ENCODE measurements at places on chromosomes 12 and 14. TPM values are rescaled to one million over a fixed set of nuclear protein-coding genes. Genes with fewer than 3 reads are reported as not detected.

- DNase-seq: no peak
Observed at GRCh38 chr14:89424241-89424640, 7.2 kb upstream of the FOXN3 start.

GRCh38 chr12:75489613-75490210 lies 9.2 kb downstream of the GLIPR1 start:
- no peak for DNase-seq

DNA sequence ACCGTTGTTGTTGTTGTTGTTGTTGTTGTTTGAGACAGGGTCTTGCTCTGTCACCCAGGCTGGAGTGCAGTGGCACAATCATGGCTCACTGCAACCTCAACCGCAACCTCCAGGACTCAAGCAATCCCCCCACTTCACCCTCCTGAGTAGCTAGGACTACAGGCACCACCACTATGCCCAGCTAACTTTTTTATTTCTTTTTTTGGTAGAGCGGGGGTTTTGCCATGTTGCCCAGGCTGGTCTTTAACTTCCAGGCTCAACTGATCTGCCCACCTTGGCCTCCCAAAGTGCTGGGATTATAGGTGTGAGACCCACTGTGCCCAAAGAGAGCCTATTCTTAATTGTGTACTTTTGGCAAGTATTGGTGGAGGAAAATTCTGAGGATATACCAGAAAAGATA lies 25.7 kb downstream of the MOK start:
- DNase-seq: no peak

GRCh38 chr14:33848706-33849454 lies 102.0 kb downstream of the EGLN3 start:
- peak; percentile 78 for DNase-seq

- no peak for DNase-seq
Observed at GRCh38 chr14:104724981-104725771, 1.1 kb downstream of the ADSS1 start.

GRCh38 chr12:33531261-33531660 lies 91.6 kb upstream of the SYT10 start:
- DNase-seq: no peak

GRCh38 chr12:30598889-30599288 lies 96.8 kb downstream of the IPO8 start:
- DNase-seq: no peak

CLEC7A gene
- 6.8 TPM for total RNA-seq

FAM186B gene
- 0.27 TPM for total RNA-seq

- DNase-seq: no peak
Observed at GRCh38 chr14:99819514-99819913, 26.3 kb downstream of the EML1 start.

GUCY2C gene
- total RNA-seq: 52.2 TPM

DNA sequence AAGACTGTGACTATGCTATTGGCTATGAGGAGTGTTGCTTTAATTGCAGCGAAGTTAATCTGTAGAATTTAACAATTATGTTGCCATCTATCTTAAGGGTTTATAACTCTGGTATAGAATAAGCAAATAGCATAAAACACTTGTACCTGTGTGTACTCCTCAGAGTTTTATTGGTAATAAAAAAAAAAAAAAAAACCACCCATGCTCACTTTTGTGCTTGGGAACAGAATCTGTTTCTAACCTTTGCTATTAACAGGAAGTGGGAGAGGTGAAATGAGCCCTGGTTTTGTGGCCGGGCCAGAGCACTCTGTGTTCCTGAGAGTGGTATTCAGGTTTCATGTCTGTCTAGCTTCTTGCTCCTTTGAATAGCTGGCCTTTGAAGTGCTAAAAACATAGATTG lies 53.1 kb downstream of the PDE3A start:
- DNase-seq: peak; percentile 59

DNA sequence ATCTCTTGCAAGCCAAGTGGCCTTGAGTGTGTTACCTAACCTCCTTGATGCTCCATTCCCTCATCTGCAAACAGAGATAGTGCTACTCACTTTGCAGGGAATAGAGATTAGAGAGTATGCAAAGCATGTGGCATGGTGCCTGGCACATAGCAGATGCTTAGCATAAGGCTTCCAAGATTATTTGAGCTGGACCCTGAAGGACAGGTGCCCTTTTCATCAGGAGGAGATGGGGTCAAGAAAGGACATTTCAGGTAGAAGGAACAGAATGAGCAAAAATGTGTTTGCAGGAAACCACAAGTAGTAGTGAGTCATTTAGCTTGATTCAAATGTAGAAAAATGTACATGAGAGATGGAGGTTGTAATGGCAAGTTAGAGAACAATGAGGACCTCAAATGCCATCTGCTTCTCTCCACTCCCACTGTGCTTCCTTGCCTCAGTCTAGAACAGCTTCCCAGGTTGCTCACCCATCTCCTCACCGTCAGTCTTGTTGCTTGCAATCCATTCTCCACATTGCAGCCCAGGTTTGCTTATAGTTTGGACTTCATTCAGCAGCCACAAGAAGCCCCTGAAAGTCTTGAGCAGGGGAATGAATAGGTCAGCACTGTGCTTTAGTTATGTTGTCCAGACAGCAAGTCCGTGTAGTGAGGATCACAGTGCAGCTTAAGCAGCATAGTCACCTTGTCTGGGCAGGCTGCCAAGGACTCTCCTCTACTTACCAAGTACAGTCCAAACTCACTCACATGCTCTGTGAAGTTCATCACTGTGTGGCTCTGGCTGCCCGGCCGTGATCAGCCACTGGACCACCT lies 536.3 kb upstream of the CCDC196 start:
- peak; percentile 26 for DNase-seq

ZNF10 gene
- total RNA-seq: 2.7 TPM

DNA sequence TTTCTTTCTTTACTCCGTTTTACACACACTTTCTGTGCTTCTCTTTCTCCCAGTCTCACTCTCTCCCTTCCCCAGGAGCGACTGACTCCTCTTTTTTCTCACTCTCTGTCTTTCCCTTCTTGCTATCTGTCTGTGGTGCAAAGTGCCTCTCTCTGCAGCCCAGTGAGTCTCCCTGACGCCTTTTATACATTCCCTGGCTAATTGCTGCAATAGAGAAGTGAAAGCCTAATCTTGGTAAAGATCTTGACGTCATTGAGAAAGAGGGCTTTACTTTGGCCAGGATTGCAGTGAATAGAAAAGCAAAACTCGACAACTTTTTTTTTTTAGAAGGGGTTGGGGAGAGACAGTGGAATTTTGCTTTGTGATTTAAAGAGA lies 706 bp upstream of the DIO2 start:
- no peak for DNase-seq

GRCh38 chr12:11730299-11731041 lies 81.0 kb downstream of the ETV6 start:
- peak; percentile 84 for DNase-seq

APOF gene
- 0.15 TPM for total RNA-seq

DNA sequence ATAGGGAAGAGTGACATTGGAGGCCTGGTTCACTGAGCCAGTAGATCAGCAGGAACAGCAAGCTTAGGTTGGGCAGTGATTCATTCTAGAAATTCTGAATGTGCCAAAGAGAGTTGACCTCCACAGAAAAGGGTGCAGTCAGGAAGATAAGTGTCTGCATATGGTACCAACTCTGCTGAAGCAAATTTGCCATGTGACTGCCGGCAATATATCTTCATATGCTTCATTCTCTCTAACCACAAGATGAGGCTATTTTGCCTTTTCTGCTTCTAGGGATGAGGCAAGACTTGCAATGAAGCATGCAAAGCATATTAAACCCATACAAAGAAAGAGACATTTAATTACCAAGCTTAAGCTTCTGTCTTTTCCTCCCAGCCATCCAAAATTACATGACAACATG lies 13.6 kb downstream of the CCDC198 start:
- DNase-seq: no peak

- DNase-seq: no peak
Observed at GRCh38 chr12:9856151-9856550, 13.0 kb downstream of the CLEC2B start.

DCD gene
- not detected for total RNA-seq

- DNase-seq: no peak
Observed at GRCh38 chr14:96281486-96281885, 25.5 kb downstream of the BDKRB1 start.

GRCh38 chr12:25041006-25041741 lies 92.3 kb upstream of the BCAT1 start:
- no peak for DNase-seq

FRMD6 gene
- 2.7 TPM for total RNA-seq

HOXC11 gene
- total RNA-seq: not detected

DNA sequence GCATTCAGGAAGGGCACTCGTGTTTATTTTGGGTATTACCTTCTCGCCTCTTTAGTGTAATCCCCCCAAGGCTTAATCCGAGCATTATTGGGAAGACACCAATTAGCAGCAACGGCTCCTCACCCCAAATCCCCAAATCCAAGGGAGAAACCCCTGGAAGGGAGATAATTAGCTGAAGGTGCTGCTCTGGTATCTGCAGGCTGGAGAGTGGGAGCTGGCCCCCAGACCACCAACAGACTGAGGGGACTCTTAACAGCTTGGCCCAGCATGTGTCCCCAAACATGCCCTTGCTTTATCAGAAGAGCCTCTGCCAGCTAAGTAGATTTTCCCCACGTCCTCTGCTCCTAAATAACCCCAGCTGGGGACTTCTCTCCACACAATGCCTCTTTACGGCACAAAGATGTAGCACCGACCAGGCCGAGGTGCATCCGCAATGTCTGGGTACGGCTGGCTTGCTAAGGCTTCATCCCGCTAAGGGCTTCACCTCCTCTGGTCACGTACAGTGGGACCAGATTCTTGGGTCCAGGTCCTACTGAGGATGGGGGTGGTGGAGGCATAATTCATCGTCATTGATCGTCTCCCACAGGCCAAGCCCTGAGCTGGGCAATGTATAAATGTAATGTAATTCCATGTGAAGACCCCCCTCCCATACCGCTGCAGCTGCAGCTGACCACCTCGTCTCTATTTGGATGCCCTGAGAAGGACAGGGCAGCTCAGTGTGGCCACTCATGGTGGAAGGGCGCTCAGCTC lies 123.7 kb upstream of the GSC start:
- no peak for DNase-seq

DNA sequence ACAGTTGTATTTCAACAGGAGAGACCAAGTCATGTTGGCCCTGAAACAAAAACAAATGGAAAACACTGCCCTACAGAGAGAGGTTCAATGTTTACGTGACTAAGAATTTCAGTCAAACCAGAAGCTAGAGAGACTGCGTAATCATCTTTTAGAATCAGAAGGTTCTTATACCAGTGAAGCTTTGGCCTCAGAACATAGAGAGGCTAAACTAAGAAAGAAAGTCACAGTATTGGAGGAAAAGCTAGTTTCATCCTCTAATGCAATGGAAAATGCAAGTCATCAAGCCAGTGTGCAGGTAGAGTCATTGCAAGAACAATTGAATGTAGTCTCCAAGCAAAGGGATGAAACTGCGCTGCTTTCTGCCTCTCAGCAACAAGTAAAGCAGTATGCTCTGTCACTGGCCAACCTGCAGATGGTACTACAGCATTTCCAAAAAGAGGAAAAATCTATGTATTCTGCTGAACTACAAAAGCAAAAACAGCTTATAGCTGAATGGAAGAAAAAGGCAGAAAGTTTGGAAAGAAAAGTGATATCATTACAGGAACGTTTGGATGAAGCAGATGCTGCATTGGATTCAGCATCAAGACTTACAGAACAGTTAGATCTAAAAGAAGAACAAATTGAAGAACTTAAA lies 32.5 kb upstream of the NUAK1 start:
- no peak for DNase-seq

DNA sequence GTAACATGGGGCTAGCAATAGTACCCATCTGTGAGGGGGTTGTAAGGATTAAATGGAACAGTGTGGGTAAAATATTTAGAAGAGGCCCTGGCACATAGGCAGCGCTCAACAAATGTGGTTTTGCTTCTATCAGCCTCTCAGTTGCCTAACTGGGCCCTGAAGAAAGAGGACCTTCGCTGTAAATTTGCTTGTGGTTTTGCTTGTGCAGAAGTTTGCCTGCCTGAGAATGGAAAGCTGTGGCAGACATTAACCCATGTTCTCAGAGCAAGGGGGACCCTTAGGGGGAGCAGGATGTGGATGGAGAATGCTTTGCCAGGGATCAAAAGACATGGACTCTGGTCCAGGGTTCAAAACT lies 160.1 kb downstream of the BRMS1L start:
- DNase-seq: no peak

- no peak for DNase-seq
Observed at GRCh38 chr12:79143803-79144202, 279.2 kb downstream of the SYT1 start.

- DNase-seq: no peak
Observed at GRCh38 chr12:3187846-3188770, 110.9 kb downstream of the TSPAN9 start.

GRCh38 chr12:117331691-117332090 lies 29.7 kb downstream of the NOS1 start:
- no peak for DNase-seq

GRCh38 chr14:105161964-105162668 lies 6.5 kb downstream of the JAG2 start:
- DNase-seq: no peak

DNA sequence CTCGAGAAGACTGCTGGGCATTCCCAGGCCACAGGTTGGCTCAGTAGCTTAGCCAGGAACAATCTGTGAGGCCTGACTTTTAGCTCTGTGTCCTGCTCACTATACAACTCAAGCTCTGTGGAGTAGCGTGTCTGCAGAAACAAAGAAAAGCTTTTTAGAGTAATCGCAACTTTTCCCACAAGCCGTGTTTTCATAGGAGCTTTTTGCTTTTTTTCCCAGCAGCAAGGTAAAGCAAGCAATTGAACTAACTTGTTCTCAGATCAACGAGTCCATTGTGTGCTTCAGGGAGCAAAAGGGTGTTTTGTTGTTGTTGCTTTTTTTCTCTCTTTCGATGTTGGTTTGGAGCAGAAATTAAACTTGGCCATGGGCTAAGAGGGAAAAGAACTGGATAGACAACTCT lies 97.3 kb upstream of the BCL2L14 start:
- DNase-seq: no peak

- DNase-seq: peak; percentile 64
Observed at GRCh38 chr14:36524874-36525745, 5.1 kb upstream of the NKX2-1 start.

DPF3 gene
- 6.7 TPM for total RNA-seq

GRCh38 chr12:104604995-104605675 lies 148.4 kb downstream of the CHST11 start:
- DNase-seq: no peak

DNA sequence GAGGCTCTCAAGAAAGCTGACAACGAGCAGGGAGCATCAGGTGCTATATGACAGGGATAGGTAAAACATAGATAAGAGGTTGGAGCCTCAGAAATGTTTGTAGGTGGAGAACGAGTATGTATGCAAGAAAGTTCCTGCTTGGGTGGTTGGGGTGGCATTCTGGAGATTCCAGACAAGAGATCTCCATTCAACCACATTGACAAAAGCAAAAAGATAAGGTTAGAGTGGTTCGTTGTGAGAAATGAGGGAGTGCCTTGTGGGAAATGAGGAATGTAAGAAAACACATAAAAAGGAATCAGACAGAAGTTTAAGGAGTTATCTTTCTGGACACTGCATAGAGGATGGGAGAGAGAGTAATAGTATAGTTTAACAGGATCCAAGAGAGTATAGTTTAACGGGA lies 290.3 kb downstream of the DPF3 start:
- DNase-seq: no peak

CEP290 gene
- total RNA-seq: 6.9 TPM

TCL1B gene
- not detected for total RNA-seq

Measured in colonic mucosa (tissue), 4 donors.